Kasumi-1 (cell line): ENCODE measurements at places on chromosomes 1 and 21.

- DNase-seq: no peak
Observed at GRCh38 chr1:48649880-48650279, 126.8 kb downstream of the BEND5 start.

- no peak for DNase-seq
Observed at GRCh38 chr1:166383635-166384346, 217.0 kb upstream of the FAM78B start.

GRCh38 chr1:46755121-46755520 is 36.2 kb upstream of the EFCAB14 start:
- no peak for DNase-seq

- peak; percentile 26 for DNase-seq
Observed at GRCh38 chr1:8423269-8423691, 105.4 kb downstream of the SLC45A1 start.

- no peak for DNase-seq
Observed at GRCh38 chr1:152014943-152015342, 21.3 kb upstream of the S100A10 start.

DNA sequence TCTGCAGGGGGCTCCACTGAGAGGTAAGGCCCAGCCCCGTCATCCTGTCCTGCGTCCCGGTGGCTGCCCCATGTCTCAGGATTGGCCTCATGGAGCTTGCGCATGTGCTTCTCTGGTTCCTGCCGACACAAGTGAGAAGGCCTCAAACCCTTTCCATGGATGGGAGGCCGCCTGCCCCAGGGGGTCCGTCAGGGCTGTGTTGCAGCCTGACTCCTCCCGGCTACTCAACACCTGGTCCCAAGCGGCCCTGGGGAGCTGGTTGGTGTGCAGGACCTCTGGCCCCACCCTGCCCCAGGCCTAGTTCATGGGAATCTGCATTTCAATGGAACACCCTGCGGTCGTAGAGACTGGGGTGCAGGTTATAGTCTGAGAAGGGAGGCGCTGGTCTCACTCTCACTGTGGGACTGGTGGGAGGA is 21.1 kb upstream of the PDE9A start:
- DNase-seq: no peak

GRCh38 chr1:86858524-86859261 is 55.2 kb downstream of the SELENOF start:
- DNase-seq: no peak

DNA sequence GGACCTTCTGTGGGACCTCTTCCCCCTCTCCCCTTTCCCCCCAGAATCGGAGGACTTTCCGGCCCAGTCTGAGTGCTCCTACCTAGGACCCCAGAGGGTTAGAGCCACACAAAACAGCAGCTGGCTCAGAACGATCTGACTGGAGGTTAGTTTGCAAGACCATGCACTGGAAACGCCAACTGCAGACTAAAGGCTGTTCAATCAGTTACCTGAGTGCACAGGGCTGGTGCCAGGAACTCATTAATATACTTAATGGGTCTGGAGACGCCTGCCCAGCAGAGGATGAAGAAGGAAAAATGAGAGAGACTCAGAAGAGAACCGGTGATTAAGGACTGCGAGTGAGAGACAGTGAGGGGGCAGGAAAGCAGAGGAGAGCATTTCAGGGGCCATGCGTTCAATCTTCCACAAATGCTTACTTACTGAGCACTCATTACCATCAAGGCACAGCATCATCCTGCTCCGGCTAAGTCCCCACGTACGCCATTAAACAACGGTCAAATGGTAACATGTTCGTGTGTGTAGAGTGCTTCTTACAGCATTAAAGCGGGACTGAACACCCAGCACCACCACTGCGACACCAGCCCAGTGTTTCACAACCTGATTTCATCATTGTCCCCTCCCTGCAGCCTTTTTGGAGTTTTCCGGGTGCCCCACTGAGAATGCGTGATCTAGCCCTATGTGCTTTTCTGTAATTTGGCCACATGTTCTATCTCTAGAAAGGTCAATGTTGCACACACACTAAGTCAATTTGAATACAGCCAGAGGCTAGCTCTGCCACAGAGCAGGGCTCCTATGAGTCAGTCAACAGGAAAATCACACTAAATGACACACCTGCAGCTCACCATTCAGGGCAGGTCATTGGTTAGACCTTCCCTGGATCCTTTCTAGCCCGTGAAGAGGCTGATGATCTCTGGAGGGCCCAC is 7.6 kb downstream of the ENO1 start:
- no peak for DNase-seq

- DNase-seq: peak; percentile 60
Observed at GRCh38 chr1:20100632-20101355, 18.5 kb downstream of the PLA2G2D start.

DNA sequence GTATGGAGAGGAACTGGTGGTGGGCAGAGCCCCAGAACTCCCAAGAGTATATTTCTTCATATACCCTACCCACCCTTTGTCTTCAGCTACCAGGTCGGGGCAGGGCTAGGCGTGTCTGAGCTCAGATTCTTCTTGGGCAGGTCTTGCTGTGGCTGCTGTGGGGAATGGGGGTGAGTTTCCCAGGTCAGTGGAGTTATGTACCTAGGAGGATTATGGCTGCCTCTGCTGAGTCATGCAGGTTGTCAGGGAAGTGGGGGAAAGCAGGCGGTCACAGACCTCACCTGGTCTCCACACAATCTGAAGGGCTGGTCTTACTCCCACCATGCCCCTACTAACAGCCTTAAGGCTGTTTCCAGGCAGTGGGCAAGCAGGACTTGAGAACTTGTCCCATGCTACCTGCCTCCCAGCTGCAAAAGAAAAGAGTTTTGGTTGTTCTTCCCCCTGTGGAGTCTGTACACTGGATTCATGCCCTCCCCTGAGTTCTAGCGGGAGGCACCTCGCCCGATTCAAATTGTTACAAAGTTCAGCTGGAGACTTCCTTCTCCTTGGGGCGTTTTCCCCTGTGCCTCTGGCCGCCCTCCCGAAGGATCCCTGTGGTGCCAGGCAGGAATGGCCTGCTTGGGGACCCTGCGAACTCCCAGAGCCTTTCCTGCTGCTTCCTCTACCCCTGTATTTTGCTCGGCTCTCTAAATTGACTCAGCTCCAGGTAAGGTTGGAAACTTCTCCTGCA is 58.6 kb downstream of the NPHS2 start:
- no peak for DNase-seq

- peak; percentile 12 for DNase-seq
Observed at GRCh38 chr1:187326557-187326956, 497.8 kb downstream of the PLA2G4A start.

DNA sequence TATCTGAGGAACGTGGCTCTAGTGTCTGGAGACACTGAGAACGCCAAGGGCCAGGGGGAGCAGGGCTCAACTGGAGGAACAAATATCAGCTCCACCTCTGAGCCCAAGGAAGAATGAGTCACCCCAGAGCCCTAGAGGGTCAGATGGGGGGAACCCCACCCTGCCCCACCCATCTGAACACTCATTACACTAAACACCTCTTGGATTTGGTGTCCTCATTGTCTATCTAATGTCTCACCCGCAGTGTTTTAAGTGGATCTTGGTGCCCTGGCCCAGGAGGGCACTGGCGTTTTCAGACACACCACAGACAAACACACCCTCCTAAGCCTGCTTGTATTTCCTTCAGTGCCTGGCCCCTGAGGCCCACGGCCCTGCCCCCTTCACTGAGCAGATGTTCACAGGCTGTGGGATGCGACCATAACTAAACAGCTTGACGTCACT is 2.2 kb upstream of the FALEC start:
- no peak for DNase-seq

- no peak for DNase-seq
Observed at GRCh38 chr1:107149946-107150345, 9.1 kb downstream of the NTNG1 start.

GRCh38 chr1:233635765-233636502 is 22.0 kb downstream of the KCNK1 start:
- DNase-seq: no peak
